SW 1271 (cell line): ENCODE measurements at places on chromosomes 11 and 22.

GRCh38 chr11:955154-956063 is 29.7 kb downstream of the AP2A2 start:
- DNase-seq, result no peak

GRCh38 chr11:36249246-36249645 is 40.0 kb downstream of the COMMD9 start:
- DNase-seq, result no peak

- DNase-seq, result no peak
Observed at GRCh38 chr11:2923446-2924375, 5.5 kb downstream of the PHLDA2 start.

DNA sequence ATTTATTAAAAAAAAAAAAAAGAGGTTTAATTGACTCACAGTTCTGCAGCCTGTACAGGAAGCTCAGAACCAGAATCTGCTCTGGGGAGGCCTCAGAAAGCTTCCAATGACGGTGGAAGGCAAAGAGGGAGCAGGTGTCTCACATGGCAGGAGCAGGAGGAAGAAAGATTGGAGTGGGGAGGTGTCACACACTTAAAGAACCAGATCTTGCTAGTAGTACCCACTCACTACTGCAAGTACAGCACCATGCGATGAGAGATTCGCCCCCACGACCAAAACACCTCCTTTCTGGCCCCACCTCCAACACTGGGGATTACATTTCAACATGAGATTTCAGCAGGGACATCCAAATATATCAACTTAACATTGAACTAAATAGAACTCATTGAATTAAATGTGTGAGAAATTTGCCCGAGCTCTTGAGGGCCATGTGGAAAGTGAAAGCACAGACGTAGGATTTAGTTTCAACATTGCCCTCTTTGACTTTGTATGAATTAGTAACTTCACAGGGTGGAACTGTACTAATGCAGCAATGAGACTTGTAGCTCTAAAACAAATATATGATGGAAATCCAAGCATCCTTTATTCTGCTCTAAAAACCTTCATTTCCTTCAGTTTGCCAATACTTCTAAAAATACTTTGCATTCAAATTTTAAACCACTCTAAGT is 628.2 kb downstream of the FAM181B start:
- no peak for DNase-seq

GRCh38 chr11:285021-285893 is 3.7 kb upstream of the PGGHG start:
- DNase-seq, result no peak

- no peak for DNase-seq
Observed at GRCh38 chr22:49971232-49972162, 10.9 kb downstream of the PIM3 start.

- no peak for DNase-seq
Observed at GRCh38 chr11:107716884-107717532, 5.2 kb upstream of the SLN start.

DNA sequence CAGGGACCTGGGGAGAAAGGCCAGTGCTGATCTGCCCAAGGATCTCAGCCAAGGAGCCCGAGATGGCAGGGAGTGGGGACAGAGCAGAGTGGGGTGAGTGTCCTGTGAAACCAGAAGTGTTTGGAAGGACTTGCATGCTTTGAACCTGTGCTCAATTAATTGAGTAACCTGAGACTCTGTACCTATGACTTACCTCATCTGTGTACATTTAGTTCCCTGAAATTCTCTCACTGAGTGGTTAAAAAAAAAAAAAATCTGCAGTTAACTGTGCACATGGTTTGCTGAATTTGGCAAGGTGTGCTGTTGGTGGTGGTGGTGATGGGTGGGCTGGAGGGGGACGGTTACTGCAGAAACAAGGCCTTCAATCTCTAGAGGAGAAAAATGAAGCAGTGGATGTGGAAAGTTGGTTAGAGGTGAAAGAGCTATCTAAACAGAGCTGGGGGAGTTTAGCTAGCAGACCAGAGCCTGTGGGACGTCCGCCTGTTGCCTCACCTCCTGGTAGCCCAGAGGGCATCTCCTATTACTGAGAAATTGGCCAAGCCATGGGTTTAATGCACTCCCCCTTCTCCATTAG is 8.3 kb upstream of the SORL1-AS1 start:
- no peak for DNase-seq

DNA sequence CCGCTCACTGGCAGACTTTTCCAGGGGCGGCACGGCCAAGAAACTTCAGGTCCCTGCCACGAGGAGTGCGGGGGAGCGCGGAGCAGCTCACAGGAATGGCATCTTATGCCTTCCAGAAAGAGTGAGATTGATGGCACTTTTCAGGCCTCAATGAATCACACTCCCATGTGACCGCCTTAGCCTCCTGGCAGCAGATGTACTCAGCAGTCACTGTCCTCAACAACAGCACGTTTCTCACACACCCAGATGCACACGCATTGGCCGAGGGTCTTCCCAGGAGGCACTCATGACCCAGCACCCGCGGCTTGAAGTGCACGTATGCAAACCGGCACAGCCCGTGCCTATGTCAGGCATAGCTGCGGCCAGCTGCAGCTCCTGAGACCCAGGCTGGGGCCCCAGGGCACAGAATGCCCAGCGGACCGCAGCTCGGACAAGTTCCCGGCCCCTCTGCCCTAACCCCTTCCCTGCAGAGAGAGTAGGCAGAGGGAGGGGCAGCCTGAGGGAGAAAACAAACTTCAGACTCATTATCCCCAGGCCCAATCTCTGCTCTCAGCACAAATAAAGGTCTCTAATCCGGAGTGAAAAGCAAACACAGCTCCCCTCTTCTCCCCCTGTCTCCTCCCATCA is 48.3 kb downstream of the RPUSD4 start:
- DNase-seq, result no peak

- DNase-seq, result no peak
Observed at GRCh38 chr22:45880716-45881523, 96.0 kb downstream of the WNT7B start.

DNA sequence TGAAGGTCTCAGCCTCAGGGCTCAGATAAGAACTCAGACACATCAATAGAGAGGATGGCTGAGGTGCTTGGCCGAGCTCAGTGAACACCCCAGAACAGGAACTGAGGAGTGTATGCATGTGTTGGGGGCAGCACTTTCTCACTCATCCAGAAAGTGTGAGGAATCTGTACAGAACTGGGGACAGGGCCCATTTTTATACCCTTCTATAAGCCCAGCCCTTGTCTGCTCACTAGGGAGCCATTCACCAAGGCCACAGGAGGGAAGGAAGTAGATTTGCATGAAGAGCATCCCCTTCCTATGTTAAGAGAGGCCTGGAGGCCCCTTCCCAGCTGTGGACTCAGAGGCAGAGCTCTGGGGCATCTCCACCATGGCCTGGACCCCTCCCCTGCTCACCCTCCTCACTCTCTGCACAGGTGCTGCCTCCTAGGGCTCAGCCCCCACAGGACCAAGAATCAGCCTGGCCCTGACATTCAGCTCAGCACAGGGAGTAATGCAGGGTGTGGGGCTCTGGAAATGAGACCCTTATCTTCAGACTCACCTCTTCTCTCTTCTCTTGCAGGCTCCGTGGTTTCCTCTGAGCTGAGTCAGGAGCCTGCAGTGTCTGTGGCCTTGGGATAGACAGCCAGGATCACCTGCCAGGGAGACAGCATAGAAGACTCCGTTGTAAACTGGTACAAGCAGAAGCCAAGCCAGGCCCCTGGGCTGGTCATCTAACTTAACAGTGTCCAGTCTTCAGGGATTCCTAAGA is 39.9 kb upstream of the GGTLC2 start:
- DNase-seq, result no peak

GRCh38 chr11:17036666-17037658 is 22.7 kb upstream of the PLEKHA7 start:
- DNase-seq, result no peak

GRCh38 chr11:70032943-70033710 is 45.0 kb upstream of the ANO1 start:
- no peak for DNase-seq

- DNase-seq, result no peak
Observed at GRCh38 chr22:42951093-42951710, 63.7 kb downstream of the PACSIN2 start.

DNA sequence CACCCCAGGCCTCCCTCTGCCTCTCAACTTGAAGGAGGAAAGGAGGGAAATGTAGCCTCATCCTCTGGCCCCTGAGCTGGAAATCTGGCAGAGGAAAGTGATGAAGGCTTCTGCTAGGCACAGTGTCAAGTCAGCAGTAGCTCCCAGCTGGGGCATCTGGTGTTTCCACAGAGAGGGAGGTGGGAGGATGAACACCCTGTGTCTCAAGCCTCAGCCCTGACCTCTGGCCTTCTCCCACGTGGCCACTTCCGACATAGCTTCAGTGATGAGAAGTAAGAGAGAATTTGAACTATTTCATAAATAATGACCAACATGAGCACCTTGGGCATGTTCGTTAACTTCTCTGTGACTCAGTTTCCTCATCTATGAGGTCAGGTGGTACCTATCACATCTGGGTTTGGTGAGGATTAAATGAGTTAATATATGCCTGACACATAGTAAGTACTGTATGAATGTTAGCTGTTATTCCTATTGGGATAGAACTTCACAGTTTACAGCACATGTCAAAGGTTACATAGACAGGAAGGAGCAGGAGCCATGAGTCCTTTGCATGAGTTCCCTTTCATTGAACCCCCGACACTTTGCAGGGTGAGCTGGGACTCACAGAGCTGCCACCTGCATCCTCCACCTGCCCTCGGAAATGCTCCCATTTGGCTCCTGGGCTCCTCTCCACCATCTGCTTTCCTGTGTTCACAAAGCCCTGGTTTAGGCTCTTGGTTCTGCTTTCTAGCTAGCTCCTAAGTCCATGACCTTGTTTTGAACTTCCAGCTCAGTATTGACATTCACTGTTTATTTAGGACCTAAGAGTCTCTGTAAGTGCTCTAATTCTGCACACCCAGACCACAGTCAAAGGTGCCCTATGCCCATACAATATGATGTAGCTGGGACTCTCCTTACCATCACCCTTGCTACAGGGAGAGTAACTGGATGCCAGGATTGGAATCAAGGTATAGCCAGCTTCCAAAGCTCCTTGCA is 61.7 kb downstream of the CSNK2A3 start:
- DNase-seq, result no peak

DNA sequence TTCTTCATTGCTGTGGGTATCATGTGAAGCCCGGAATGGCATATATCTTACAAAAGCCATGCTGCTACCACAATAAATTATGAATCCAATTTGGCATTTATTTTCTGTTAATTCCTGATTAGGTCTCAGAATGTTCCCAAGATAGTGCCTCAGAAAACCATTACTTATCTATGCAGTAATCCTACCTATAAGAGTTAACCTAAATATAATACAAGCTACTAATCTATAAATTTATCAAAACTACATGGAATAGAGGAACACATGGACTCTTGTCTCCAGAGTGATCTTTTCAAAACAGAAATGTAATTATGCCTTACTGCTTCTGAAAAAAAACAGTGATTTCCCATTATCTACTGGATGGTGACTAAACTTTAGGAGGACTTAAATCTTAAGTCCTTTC is 687.8 kb upstream of the ANO5 start:
- DNase-seq, result no peak

- DNase-seq, result no peak
Observed at GRCh38 chr11:1530686-1531448, 41.2 kb downstream of the DUSP8 start.
